ENCODE measurements at places on chromosomes 16 and 17. TPM values are rescaled to one million over a fixed set of nuclear protein-coding genes. Genes with fewer than 3 reads are reported as not detected.

GRCh38 chr16:56226187-56226586 is 34.9 kb downstream of the GNAO1 start:
- no peak for DNase-seq

GRCh38 chr16:57667526-57668262 is 412 bp upstream of the ADGRG3 start:
- DNase-seq = no peak

GRCh38 chr16:73998707-73999106 is 297.9 kb upstream of the PSMD7 start:
- no peak for DNase-seq

The ST6GALNAC1 gene
- not detected for total RNA-seq

DNA sequence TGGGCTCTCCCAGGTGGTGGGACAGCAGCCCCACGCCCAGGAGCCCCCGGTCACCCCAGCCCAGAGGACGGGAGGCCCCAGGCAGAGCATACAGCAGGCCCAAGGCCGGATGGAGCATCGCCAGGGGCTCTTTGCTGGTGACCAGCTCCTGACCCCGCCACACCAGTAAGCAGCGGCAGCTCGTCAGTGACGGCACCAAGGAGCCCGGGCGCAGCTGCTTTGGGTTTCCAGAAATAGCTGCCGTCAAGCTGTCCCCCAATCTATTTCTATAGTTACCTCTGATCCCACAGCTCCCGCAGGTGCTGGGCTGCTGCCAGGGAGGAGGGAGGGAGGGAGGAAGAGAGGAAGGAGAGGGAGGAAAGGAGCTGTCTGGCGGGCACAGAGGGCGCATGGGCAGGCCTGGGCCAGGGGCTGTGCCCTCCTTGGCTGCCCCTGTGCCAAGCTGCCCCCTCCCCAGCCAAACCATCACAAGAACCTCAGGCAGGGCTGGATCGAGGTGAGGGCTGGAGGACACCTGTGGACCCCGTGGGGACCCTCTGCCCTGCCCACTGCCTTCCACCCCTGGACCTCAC is 10.8 kb upstream of the RASD1 start:
- DNase-seq = no peak

- DNase-seq = no peak
These were observed 22.5 kb downstream of the OR1D5 start for GRCh38 chr17:3040882-3041281.

The SCARF1 gene
- total RNA-seq = 9.9 TPM

GRCh38 chr17:61942085-61942484 is 14.3 kb upstream of the INTS2 start:
- DNase-seq = no peak

DNA sequence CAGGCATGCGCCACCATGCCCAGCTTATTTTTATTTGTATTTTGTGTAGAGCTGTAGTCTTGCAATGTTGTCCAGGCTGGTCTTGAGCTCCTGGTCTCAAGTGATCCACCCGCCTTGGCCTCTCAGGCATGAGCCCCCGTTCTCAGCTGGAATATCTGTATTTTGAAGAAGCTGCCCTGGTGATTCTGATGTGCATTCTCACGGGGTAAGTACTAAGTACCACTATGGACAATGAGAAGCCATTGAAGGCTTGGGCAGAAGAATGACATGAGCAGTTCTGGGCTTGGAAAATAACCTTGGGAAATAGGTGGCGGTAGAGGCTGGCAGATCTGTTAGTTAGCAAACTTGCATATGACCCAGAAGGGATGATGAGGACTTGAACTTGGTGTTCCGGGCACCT is 15.6 kb upstream of the NKD1 start:
- no peak for DNase-seq

DNA sequence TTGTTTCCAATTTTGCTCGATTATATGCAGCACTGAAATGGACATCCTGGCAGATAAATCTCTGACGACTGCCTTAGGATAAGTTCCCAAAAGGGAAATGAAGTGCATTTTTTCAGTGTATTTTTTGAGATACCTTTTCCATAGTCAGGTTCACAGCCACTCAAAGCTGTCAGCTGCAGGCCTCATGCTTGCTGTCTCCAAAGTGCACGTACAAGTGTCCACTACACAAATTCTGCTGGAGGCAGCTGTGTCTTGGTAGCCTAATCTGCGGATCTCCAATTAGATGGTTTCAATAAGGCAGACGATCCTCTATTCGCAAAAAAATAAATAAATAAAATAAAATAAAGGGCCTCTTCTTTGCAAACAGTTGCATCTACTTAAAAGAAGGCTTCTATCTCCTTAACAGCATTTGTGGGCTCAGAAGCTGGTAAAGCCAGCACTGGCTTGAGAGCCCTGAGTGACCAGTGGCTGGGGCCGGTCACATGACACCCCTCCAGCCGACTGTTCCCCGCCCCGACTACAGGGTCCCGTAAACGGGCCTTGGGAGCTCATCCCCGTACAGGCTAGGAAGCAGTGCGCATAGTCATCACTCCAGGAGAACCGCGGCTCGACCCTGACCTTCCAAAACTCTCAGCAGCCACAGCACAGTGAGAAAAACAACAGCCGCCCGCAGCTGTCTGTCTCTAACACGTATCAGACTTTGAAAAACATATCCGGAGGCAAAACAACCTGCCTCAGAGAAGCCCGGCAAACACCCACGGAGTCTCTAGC is 18.8 kb downstream of the RPH3AL start:
- DNase-seq = no peak

- DNase-seq = no peak
These were observed 1.4 kb upstream of the UNK start for GRCh38 chr17:75783069-75783783.

GRCh38 chr16:50744881-50745280 is 3.0 kb downstream of the CYLD start:
- no peak for DNase-seq

The RPH3AL gene
- total RNA-seq = 8.6 TPM

The NPIPA3 gene
- total RNA-seq = not detected

The CBLN1 gene
- total RNA-seq = 1.2 TPM

The GPR139 gene
- total RNA-seq = not detected

The SLC13A2 gene
- 13.1 TPM for total RNA-seq

- peak; percentile 56 for DNase-seq
These were observed 101.1 kb downstream of the XYLT1 start for GRCh38 chr16:17369421-17370222.

GRCh38 chr16:4574919-4575705 is 19.0 kb downstream of the C16orf96 start:
- no peak for DNase-seq

DNA sequence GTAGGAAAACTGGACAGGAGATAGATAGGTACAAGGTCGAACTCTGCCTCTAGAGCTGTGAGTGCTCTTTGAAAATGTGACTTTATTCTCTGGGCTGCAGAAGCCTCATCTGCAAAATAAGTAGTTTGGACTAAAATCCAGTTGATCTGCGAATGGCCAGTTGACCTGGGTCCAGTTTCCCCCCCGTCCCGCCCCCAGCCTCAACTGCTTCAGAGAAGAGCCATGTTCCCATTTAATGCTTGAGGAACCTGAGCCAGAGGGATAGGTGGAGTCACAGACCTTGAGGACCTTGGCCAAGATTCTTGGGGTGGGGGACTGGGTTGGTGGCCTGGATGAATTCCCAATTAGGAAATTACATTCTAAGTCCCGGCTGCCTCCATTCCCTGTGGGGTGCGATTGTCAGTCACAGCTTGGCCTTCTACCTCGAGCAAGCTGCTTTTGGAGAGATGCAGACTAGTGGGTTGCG is 14.1 kb downstream of the TBX2 start:
- DNase-seq = no peak

DNA sequence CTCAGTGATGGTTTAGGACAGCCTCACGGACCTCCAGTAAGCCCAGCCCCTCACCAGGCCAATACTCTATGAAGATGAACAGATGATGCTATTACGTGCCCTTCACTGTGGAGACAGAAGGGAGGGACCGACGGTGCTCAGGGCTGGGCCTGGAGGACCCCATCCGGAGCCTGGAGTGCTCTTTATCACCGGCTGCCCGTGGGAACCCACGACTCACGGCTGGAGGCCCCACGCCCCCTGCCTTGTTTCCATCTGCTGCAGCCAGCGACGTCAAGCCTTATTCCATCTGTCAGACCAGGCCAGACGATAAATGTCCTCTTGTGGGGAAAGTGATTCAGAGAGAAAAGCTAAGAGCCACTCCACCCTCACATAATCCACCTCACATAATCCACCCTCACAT is 4.0 kb upstream of the TIMM22 start:
- no peak for DNase-seq

DNA sequence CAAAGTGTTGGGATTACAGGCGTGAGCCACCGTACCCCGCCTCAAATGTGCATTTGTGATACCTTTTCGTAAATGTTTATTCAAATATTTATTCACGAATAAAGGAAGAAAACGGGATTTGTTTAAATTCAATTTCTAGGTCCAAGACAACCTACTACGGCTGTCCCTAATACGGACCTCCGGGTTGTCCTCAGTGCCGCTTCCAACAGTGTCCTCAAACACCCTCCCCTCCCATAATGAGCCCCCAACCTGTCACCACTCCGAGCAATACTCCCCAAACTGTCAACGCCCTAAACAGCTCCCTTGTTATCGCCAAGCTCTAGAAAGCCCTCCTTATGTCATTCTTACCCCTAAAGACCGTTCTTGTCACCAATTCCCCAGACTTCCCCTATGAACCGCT is 539 bp upstream of the GABARAPL2 start:
- DNase-seq = no peak

- no peak for DNase-seq
These were observed 48.6 kb upstream of the ZFHX3 start for GRCh38 chr16:73096510-73096909.

- no peak for DNase-seq
These were observed 14.4 kb upstream of the GPRC5B start for GRCh38 chr16:19898924-19899604.

DNA sequence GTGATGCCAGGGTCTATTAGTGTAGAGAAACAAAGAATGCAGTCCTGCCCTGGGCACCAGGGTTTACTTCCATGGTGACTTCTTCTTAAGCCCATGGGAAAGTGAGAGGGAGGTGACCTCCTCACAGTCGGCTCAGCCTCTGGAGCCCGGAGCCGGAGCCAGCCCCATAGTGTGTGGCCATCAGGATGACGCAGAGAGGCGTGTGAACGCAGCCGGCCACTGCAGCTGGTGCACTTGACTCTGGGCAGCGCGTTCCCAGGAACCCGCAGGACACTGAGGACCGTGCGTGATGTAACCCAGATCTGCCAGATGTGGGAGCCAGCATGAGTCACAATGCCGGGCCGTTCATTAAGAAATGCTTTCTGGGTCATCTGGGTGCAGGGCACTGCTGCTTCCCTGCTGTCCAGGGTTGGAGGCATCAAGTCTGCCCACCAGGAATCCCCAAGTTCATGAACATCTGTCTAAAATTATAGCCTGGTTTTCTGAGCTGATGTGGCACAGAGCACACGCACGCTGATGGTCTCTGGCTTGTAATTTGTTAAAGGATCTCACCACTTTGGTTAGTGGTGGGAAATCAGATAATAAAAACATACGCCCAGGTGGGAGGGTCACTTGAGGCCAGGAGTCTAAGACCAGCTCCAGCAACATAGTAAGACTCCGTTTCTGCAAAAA is 114.1 kb downstream of the PITPNC1 start:
- peak; percentile 96 for DNase-seq

The SLFN13 gene
- total RNA-seq = 6.1 TPM

The GALK1 gene
- total RNA-seq = 30.7 TPM

DNA sequence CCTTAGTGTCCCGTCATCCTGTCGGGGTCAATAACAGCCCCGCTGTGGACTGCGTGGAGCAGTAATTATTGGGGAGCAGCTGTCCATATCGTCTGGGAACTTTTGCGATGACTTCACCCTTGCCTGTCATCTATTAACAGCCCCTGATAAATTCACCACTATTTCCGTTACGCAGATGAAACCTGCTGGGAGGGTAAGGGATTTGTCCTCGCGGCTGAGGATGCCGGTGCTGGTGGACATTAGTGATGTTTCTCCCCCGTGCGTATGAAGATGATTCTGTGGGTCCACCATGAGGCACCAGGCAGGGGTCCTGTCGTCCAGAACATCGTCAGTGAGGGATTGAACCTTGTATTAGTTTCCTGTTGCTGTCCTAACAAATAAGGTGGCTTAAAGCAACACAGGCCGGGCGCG is 1.0 kb downstream of the FLYWCH2 start:
- no peak for DNase-seq

DNA sequence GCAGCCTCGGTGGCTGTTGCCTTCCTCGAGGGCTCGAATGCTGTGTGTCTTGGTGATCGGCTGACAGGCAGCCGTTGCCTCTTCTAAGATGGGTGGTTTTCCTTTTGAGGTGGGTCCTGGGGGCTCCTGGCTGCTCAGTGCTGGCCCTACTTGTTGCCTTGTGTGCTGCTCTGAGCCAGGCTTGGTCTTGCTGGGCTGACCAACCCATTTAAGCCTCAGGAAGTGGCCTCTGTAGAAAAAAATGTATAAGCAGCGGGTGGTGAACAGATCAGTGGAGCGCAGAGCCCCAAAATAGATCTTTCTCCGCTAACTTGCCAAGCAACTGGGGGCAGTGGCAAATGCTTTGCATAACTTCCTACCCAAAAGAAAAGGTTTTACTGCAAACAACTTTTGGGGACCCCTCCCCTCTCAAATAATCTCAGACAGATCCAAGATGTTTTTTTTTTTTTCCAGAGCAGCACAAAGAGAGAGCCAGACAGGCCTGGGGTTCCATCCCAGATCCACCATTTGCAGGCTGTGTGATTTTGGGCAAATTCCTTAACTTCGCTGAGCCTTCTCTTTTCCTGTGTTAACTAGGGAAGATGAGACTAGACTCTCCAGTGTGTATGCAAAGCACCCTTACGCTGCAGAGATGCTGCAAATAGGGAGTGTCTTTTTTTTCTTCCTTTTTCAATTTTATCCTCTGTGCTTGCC is 42.5 kb downstream of the PLCG2 start:
- no peak for DNase-seq

The ZNF778 gene
- total RNA-seq = 10.9 TPM

DNA sequence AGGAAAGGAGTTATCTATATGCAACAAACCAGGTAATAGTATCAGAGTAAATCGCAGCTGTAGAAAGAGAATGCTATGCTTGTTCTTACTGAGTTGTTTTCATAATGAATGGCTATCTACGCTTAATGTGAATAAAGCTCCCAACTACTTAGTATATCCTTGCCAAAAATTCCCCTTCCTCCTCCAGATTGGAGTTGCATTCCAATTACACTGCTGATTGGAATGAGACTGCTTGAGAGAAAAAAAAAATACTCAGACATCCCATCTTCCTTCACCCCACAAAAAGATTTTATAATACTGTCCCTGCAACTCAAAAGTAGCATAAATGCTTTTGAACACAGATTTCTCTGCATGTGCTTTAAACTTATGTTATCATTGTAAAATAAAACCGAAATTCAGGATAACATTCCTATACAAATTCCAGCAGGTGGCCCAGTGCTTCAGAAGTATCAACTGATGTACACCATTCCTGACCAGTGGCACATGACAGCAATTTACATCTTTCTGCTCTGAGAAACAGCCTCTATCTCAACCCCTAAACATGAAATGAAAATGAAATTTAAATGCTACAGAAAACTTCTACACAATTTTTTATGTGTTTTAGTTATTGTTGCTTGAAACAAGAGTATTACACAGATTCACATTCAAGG is 47.0 kb downstream of the SMURF2 start:
- DNase-seq = no peak

The CACNG3 gene
- not detected for total RNA-seq

DNA sequence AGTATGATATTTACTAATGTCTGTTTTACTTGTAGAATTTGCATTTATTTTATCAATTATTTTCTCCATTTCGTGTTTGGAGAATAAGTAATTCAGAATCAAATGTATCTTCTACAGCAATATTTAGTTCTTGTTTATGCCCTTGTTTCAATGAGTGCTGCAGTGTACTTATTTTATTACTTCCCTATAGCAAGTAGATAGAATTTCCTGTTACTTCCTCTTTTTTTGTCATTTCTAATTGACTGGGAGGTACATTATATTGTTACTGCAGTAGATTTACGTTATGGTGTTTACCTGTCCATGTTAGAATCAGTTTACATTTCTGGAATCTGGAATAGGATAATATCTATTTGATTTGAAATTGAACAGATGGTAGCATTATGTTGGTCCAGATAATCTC is 71.2 kb downstream of the OMG start:
- DNase-seq = no peak

Data from lower leg skin (tissue), 4 donors.